ENCODE measurements at places on chromosomes 12 and 14. TPM values are rescaled to one million over a fixed set of nuclear protein-coding genes. Genes with fewer than 3 reads are reported as not detected.

DNA sequence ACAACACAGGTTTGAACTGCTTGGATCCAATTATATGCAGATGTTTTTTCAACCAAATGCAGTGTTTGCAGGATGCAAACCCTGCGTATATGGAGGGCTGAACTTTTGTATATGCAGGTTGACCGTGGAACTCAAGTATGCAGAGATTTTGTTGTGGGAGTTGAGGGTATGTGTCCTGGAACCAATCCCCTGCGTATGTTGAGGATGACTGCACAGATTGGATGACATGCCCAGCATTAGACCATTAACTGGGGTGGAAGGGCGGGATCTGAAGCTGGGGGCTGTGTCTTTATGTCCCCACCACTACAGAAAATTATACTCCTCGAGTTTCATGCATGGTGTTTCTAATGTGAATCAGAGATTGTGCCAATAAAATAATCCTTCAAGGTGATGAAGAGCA, 162.2 kb upstream of the RMST start:
- DNase-seq: no peak

- DNase-seq: no peak
Measured at GRCh38 chr14:32774214-32774613, 164.5 kb upstream of the NPAS3 start.

SERPINA1 gene
- 7.7 TPM for total RNA-seq

SELPLG gene
- 4.1 TPM for total RNA-seq

Measured in left ventricle myocardium superior (tissue), 1 donor.